GM12878 (cell line): ENCODE measurements at places on chromosomes 2 and 18.

GRCh38 chr18:34159691-34160185 is 65.0 kb downstream of the NOL4 start:
- DNase-seq, result no peak

- DNase-seq, result no peak
These were observed 495.7 kb downstream of the TSN start for GRCh38 chr2:122251158-122251557.

- no peak for DNase-seq
These were observed 449 bp upstream of the ATRAID start for GRCh38 chr2:27211241-27211942.

- no peak for DNase-seq
These were observed 48.6 kb downstream of the CYB5A start for GRCh38 chr18:74243127-74243526.

DNA sequence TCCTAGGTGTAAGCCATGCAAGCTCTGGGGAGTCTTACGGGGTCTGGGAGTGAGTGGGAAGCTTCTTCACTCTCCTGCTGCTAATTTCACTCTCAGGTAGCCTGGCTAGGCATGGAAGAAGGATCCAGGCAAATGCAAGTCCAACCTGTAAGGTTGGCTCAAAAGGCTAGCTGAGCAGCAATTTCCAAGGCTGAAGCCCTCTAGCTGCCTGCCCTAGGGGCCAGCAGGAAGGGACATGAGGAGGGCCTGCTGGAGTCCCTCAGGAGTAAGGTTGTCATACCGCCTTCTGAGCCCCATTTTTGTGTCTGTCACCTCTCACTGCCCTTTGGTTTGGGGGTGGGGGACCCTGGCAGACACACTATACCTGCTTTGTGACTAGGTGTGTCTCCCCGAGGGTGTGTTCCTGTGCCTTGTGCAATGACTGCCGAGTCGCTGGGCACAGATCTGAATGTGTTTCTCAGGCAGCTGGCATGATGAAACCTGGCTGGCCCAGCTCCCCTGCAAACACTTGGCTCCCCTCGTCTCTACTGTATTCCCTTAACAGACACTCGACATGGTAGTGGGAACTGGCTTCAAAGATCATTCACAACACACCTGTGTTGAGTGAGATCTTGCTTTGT is 123.9 kb upstream of the FAM136A start:
- no peak for DNase-seq

DNA sequence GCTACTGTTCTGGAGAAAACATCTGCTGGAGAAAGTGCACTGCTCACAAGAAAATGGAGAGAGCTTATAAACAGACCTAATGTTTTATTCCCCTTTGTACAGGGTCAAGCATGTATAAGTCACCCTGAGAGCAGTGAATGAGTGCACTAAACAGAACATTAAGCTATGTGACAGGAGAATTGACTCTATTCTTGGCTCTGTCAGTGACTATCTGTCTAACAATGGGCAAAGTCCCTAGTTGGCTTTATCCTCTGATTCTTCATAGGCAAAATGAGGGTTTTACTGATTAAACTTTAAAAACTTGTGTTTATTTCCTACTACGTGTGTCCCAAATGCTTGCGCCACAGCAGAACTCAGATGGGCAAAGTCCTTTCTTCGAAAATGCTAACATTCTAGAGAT is 655.1 kb upstream of the SLC39A10 start:
- no peak for DNase-seq

- peak; percentile 71 for DNase-seq
These were observed 11.8 kb downstream of the ARHGAP15 start for GRCh38 chr2:143140864-143141661.

GRCh38 chr2:147558620-147559019 is 286.2 kb upstream of the ACVR2A start:
- no peak for DNase-seq

- no peak for DNase-seq
These were observed 63.5 kb upstream of the RAPGEF4 start for GRCh38 chr2:172672114-172672513.

GRCh38 chr2:28269019-28269784 is 123.5 kb upstream of the FOSL2 start:
- no peak for DNase-seq

DNA sequence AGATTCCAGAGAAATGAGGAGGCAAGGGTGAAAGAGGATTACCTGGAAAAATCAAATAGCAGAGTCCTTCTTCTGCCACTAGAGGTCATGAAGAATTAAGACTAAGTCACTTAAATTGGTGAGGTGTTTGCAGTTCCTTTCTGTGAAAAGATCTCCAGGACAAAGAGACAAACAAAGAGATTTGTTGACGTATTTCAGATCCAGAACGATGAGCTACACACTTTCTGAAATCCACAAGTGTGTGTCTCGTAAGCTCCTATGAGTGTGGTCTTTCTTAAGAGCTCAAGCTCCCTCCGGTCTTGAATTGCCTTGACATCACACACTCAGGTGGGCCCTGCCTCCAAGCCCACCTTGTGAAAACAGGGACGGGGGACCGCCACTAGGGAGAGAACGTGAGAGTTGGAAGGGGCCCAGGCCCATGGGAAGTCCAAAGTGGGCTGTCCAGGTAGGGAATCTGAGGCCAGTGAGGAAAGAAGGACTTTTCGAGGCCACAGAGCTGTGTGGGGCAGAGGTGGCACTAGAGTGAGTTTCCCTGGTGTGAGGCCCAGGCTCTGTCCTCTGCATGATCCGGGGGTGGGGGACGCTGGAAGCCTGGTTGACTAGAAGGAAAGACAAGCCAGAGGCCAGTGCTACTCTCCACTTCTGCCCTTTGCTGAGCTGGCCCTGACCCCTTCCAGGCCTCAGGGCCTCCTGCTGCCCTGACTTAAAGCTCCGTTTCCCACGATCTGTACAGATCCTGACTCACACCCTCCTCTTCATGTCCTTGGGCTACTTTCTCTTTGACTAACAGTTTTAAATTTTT is 168.1 kb upstream of the NCK2 start:
- no peak for DNase-seq

GRCh38 chr2:201425952-201426351 is 25.3 kb downstream of the TRAK2 start:
- no peak for DNase-seq

DNA sequence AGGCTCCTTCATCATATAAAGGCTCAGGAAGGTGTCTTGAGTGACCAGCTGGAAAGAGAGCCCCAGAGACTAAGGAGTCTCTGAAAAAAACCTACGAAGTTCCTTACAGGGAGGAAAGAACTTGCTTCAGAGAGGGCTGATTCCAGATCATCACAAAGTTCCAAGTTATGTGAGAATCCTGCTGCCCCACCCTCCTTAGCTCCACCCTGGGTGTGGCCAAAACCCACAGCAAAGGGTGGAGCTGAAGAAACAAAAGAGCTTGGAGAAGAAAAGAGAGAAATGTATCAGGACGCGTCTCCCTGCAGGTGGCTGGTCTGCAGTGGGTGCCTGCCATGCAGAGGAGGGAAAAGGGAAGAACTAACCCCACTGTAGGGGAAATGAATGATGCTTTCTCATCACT is 32.8 kb upstream of the ZNF396 start:
- no peak for DNase-seq

DNA sequence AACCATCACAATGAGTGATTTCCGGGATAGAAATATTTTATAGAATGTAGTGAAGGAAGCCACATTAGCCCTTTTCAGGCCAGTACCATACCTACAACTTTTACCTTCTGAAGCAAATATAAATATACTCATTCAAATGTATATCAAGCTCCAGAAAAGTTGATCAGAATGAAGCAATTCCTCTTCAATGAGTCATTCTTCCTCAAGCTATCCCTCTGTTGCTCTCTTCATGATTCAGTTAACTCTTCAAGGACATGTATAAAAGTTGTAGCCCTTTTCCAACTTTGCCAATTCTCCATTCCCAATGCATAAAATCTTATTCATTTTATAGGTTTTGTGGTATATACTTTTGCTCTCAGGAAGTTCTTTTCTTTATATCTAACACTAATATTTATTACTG is 242.1 kb upstream of the RGPD4 start:
- DNase-seq, result no peak

- DNase-seq, result no peak
These were observed 148.8 kb downstream of the ACKR3 start for GRCh38 chr2:236718207-236718992.

- no peak for DNase-seq
These were observed 214.8 kb upstream of the HNRNPA3 start for GRCh38 chr2:176997792-176998169.

DNA sequence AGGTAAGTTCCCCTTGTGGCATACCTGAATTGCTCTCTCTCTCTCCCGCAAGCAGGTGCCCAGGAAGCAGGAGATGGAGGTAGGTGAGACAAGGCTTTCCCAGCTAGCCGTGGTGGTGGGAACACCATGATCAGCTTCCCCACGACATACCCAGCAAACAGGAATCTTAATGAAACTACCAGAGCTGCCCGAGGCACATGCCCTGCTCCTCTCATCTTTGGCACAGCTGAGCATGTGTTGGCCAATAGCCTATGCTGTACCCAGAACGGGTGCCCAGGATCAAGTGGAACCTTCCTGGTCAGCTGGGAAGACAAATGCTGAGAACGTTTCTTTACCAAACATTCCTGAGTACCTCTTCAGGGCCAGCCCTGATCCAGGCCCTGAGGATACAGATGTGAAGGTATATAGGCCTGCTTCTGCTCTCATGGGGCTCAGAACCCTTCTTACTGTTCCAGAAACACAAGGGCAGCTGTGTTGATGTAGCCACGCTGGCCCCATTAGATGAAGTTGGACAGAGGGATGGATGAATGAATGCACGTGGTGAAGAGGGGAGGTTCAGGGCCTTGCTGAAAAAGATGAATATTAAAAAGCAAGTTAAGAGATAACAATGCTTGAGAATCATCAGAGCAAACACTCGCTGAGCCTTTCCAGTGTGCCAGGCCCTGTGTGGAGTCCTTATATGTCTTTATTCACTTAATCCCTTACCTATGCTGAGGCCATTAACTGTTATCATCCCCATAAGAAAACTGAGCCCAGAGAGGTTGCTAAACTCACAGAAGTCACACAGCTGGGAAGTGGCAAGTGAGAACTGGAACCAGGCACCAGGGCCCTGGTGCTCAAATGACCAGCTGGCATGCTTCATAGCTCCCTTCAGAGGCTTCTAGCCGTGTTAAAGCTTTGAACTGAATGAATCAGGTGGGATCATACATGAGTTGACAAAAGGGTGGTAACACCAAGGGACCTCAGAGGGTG is 68.8 kb upstream of the TMEM247 start:
- DNase-seq, result no peak

GRCh38 chr2:130963849-130964793 is 127.4 kb downstream of the ARHGEF4 start:
- DNase-seq, result no peak

DNA sequence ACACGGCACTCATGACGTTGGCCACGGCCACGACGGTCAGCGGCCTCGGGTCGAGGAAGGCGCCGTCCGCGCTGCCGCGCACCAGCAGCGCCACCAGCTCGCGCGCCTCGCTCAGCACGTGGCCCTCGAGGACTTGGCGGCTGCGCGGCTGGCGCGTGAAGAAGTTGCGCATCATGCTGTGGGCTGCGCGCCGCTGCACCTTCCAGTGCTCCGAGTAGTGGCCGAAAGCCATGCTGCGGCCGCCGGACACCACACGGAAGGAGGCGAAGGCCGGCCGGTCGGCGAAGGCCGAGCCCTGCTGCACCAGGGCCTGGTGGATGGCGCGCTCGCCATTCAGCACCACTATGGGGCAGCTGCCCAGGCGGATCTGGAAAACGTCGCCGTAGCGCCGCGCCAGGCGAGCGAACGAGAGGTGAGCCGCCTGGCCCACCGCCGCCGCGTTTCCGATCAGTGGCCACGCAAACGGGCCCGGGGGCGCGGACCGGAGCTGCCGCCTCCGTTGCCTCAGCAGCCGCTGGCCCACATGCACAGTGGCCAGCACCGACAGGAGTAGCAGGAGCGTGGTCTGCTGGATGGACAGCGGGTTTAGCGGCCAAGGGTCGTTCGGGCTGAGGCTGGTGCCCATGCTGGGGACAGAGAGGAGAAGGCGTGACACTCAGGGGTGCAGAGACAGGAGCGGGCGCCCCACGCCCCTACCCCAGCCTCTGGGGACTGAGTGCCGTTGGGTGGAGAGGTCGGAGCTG is 1.0 kb downstream of the CYP1B1 start:
- DNase-seq, result no peak

GRCh38 chr2:101274142-101274541 is 21.5 kb downstream of the CNOT11 start:
- no peak for DNase-seq

- no peak for DNase-seq
These were observed 15.3 kb downstream of the NPC1 start for GRCh38 chr18:23570912-23571504.

GRCh38 chr2:60079562-60079961 is 473.9 kb downstream of the BCL11A start:
- no peak for DNase-seq

GRCh38 chr2:231634412-231634811 is 41.7 kb downstream of the TEX44 start:
- DNase-seq, result no peak

DNA sequence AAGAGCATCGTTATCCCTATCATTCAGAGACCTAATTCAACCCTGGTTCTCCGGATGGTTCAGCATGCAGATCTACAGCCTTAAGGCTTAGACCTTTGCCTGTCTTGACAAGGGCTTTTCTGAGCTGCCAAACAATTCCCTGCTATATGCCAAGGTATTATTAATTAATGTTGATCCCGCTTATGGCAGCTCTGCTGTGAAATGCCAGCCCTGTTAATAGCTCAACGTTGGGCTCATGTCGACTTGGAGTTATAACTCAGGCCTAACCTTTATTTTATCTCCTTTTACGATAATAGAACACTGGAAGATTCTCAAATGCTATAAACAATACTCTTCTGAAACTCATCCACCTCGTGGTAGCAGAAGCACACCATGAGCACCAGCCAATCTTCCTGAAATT is 188.6 kb downstream of the TMEM247 start:
- DNase-seq, result no peak

DNA sequence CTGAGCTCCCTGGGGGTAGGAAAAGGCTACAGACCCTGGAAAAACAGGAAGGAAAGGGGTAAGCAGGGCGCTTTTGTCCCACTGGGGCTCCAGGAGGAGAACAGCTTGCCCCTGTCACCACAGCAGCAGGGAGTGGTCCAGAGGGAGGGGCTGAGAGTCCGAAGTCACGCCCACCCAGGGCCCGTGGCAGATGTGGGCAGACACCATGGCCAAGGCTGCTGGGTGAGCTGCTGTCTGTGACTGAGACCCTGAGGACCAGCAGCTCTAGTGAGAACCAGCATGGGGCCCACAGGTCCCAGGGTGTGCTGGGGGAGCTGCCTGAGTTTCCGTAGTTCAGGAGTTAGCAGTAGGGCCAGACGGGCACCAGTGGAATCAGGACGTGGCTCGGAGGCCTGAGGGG is 162.0 kb downstream of the SPP2 start:
- DNase-seq, result no peak

DNA sequence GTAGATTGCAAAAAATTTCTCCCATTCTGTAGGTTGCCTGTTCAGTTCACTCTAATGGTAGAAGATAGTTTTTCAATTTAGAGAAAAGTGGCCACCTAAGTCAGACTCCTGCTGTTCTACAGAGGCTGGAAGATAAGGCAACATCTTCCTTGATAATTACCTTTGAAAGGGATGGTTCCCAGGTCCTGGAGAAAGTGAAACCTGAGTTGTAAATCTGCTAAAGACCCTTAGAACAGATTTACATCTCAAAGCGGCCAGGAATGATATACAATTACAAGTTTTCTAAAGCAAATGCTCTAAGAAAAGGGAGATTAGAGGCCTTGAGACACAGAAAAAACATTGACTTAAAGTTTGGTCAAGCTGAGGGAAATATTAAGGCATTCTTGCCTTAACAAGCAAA is 1350.2 kb upstream of the FAM98A start:
- DNase-seq, result no peak

GRCh38 chr18:59788791-59789106 is 91.5 kb upstream of the CCBE1 start:
- no peak for DNase-seq

- DNase-seq, result no peak
These were observed 28.9 kb upstream of the C2orf15 start for GRCh38 chr2:99112617-99113016.
